ENCODE measurements at places on chromosomes 7 and 10.
A peak's percentile ranks its signal among the peaks of the same experiment; 100 is the strongest.

- no peak for DNase-seq
Measured at GRCh38 chr7:148234715-148235114, 355.9 kb upstream of the C7orf33 start.

- DNase-seq: no peak
Measured at GRCh38 chr10:102504976-102505300, 1.2 kb downstream of the SUFU start.

- DNase-seq: no peak
Measured at GRCh38 chr10:121999301-121999700, 10.3 kb downstream of the TACC2 start.

DNA sequence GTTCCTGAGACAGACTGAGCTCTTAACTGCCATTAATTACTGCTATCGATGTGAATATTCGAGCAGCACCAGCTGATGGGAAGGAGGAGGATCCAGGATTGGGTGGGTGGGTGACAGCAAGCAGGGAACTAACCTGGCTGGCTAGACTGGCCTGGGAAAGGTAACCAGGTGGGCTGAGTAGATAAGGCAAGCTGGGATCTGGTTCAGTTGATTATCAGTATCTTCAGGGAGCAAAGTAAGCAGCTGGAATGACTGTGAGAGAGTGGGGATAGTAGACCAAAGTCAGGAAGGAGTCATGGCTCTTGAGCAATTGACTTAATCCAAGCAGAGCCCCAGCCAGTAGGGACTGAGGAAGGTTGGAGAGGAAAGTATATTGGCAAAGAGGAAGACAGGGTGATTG lies 46.9 kb upstream of the KMT2E start:
- DNase-seq: no peak

DNA sequence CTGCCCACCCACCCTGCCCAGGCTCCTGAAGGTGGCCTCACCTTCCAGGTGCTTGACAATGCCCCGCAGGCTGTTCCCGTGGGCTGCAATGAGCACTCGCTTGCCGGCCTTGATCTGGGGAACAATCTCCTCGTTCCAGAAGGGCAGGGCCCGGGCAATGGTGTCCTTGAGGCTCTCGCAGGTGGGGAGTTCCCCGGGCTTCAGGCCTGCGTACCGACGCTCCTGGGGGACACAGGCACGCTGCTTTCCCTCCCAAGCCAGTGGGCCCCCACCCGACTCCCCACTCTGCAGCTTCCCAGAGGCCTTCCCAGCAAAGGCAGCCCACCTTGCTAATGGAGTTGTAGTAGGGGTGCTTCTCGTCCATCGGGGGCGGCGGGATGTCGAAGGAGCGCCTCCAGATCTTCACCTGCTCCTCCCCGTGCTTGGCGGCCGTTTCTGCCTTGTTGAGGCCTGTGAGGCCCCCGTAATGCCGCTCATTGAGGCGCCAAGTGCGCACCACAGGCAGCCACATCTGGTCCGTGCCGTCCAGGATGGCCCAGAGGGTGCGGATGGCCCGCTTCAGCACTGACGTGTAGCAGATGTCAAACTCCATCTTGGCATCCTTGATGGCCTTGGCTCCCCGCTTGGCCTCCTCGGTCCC lies 456 bp downstream of the PGAM2 start:
- DNase-seq: peak; percentile 44

- DNase-seq: peak; percentile 49
Measured at GRCh38 chr10:50421026-50421719, 169.9 kb upstream of the ASAH2 start.

GRCh38 chr7:139479620-139480019 lies 3.9 kb downstream of the KLRG2 start:
- DNase-seq: no peak

- DNase-seq: no peak
Measured at GRCh38 chr7:46996972-46997371, 584.9 kb downstream of the TNS3 start.

GRCh38 chr10:112951359-112952281 lies 1.6 kb downstream of the TCF7L2 start:
- DNase-seq: peak; percentile 78

DNA sequence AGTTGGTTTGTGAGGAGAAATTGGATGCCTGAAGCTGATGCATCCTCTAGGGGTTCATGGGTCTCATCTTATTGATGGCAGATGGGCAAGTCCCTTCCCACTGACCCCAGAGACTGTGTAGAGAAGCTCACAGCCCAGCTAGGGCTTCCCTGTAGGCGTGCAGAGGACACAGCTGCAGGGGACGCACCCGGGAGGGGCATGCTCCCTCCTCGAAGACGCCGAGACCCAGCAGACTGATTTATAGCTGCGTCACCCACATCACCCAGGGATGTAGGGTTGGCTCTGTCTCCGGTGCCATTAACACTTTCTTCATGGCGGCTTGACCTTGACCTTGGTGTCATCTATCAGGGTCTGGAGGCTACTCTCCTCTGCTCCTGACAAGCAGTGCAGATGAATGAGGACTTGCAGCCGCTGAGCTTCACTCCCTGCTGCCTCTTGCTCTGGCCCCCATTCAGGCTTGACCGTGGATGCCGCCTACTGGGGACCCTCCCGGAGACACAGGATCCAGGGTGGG lies 549.7 kb downstream of the TCERG1L start:
- no peak for DNase-seq

- peak; percentile 56 for DNase-seq
Measured at GRCh38 chr7:24756545-24757352, 515 bp downstream of the GSDME start.

DNA sequence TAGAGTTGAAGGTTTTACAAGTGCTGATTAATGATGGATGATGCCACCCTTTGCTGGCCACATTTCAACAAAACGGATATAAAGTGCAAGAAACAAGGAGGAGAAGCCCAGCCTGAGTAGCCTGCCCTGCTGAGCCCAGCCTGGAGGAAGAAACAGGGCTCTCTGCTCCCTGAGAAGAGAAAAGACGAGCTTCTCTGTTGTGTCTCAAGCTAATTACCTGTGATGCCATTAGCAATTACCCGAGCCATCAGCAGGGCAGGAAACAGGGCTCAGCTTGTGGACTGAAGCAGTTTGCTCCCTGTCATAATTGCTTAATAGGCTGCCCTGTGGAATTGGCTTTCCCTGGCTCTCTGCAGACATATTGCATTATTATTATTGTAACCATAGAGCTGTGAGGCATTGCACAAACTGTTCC lies 709.3 kb upstream of the AUTS2 start:
- no peak for DNase-seq

- no peak for DNase-seq
Measured at GRCh38 chr7:22728401-22729029, 1.5 kb downstream of the IL6 start.

GRCh38 chr10:25698638-25699037 lies 235.4 kb upstream of the MYO3A start:
- no peak for DNase-seq

DNA sequence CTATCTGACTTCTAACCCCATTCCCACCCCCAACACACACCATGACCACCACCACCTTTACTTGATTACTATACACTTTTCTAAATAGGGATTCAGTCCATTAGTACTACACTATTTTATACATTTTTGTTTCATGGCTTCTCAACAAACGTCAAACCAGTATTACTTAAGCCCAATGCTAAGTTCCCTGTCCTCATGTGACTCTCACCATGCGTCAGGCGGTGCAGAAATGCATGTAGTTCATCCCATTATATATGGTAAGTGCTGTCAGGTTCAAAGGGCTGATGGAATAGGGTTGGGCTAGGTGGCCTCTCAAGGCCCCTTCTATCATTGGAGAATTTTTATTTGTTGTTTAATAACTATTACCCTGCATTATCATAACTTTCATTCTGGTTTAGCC lies 19.5 kb upstream of the VPS41 start:
- DNase-seq: no peak

DNA sequence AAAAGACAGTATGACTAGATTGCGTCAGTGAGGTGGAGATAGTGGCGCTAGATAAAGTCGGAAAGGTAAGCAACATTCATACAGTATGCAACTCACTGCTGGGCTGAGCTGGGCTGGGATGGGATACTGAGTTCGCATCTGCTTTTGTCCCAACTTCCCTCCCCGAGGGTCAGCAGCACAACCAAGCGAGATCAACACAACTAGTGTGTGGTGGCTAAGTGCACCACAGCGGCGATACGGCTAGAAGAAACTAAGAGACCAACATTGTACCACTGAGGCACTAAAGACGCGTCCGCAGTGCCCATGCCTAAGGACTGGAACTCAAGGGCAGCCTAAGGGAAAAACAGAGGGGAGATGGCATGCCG lies 467 bp downstream of the EXOSC1 start:
- DNase-seq: no peak

DNA sequence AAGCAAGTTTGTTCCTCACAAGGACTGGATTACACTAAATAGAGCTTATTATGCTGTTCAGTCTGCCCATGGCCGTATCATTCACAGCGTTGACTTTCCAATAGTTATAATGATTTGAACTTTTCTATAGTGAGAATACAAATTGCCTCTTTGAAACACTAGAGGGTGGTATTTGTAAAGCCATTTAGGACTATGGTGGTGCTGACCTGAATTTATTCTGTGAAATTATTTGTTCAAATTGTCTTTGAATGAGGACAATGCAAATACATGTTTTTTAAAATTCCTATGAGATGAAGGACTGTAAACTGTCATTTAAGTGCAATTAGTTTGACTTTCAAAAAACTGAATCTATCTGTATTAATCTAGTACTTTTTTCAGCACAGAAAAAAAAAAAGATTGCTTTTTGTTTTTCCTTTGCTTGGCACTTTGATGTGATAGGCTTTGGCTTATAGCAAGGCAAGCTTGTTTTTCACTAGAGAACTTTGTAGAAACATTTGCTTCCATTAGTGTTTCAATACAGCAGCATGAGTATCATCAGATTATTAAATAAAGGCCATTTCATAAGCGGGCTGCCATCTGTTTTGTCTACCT lies 122.7 kb upstream of the TMEM229A start:
- no peak for DNase-seq

DNA sequence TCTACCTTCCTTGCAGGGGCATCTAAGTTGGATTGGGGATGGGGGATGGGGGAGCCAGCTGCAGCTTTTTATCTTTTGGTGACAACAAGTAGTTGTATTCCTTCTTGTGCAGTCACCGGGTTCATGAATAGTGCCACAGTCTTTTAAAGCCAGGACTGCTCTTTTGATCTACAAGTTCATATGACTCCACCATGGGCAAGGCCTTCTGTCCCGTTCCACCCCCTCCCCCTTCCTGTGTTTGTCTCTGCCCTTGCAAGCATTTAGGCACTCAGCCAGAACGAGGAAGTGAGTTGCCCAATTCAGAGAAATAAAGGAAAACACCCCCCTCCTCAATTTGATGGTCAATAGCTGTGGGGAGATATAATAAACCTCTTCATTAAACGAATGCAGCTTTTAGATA lies 44.8 kb upstream of the EGR2 start:
- no peak for DNase-seq

- no peak for DNase-seq
Measured at GRCh38 chr7:64874114-64874513, 29.0 kb upstream of the ZNF273 start.

DNA sequence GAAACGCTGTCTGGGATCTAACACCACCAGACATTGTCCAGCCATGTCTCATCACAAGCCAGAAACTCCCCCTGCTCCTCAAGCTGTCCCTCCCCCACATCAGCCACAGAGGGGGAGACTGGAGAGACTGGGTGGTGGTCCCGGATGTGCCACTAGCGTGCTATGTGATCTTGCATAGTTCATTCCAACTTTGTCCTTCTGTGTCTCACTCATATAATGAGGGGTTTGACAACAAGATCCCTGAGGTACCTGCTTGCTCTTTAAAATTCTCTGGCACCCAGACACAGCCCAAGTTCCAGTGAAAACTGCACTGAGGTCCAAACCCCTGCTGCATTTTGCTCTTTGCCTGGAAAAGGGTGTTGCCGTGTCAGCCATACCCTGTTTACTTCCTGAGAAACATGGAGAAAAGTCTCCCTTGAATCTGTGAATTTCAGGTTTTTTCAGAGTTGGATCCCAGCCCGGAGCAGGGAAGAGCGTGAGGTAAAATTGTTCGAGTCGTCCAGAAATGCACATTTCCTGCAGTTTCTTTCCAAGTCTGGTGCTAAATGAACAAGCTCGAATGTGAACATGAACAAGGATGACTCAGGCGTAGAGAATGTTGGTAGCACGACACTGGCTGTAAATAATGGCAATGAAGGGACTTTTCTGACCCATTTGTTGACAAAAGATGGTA lies 156.6 kb downstream of the CCDC3 start:
- no peak for DNase-seq

GRCh38 chr7:55099066-55099820 lies 80.4 kb downstream of the EGFR start:
- DNase-seq: no peak

GRCh38 chr7:112010994-112011393 lies 195.2 kb downstream of the DOCK4 start:
- no peak for DNase-seq
